ENCODE measurements at places on chromosomes 1 and 21.

DNA sequence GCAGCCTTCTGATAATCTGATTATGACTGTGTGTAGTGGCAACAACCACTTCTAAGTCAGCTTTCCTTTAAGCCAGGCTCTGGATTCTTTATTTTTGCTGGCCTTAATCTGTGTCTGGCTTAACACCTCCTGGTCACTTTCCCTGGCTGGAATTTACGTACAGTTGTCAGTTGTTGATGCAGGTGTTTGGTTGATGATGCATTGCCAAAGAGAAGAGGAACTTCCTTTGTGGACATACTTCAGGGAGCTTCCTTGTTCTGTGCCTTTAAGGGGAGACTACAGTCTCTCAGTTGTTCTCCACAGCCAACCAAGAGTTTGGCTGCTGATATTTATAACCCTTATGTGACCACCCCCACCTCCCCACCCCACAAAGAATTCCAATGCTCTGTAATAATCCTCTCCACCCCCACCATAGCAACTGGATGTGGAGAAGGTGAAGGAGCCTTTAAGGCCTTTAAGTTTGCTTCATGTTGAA, 96.0 kb upstream of the BMP8A start:
- no peak for DNase-seq

- DNase-seq = no peak
These were observed 14.3 kb downstream of the TTLL10 start for GRCh38 chr1:1187938-1188337.

GRCh38 chr1:169528215-169529067, 42.7 kb upstream of the SLC19A2 start:
- DNase-seq = no peak

DNA sequence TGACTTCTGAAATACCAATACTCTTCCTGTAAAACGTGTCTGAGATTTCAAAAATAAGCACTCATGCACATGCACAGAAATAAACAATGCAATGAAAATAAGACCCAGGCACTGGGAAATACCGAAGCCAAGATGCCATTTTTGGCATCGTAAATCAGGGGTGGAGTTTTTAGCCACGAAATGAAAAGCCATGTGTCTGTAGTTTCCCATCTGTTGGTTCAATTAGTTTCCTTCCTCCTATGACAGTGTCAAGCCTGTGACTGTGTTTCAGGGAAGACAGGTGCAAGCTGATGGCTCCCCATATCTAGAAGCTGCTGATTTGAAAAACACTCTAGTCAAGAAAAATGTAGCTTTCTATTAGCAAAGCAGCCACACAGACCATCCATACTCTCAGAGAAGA, 480.4 kb upstream of the CAMK1G start:
- no peak for DNase-seq
